Activated T-cell treated with anti-CD3 and anti-CD28 coated beads for 48 hours (primary cell): ENCODE measurements at places on chromosomes 11 and 22.

DNA sequence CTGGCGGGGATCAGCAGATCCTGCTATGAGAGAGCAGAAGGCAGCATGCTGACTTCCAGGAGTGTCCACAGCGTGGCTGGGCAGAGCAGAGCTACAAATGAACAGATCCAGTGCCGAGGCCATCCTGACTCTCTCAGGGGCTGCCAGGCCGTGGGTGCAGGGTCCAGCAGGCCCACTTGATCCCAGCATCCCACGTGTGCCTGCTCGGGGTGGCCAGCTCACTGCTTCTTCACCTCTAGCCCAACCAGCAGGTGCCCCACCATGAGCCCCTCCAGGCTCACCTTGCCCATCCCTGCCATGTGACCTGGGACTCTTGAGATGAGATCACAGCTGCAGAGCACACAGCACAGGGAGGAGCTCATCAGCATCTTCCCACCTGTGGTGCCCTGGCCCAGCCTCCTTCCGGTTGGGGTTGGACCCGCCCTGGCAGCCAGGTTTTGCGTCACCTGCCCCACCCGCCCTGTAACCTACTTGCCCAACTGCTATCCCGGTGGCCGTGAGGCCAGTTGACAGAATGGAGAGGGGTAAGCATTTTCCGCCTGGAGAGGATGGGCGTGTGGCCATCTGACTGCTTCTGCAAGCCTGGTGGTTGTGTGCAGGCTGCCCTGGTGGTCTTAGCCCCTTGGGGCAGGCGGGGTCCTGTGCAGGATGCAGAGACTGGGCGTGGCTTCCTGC, 11.0 kb downstream of the TANGO2 start:
- no peak for DNase-seq

DNA sequence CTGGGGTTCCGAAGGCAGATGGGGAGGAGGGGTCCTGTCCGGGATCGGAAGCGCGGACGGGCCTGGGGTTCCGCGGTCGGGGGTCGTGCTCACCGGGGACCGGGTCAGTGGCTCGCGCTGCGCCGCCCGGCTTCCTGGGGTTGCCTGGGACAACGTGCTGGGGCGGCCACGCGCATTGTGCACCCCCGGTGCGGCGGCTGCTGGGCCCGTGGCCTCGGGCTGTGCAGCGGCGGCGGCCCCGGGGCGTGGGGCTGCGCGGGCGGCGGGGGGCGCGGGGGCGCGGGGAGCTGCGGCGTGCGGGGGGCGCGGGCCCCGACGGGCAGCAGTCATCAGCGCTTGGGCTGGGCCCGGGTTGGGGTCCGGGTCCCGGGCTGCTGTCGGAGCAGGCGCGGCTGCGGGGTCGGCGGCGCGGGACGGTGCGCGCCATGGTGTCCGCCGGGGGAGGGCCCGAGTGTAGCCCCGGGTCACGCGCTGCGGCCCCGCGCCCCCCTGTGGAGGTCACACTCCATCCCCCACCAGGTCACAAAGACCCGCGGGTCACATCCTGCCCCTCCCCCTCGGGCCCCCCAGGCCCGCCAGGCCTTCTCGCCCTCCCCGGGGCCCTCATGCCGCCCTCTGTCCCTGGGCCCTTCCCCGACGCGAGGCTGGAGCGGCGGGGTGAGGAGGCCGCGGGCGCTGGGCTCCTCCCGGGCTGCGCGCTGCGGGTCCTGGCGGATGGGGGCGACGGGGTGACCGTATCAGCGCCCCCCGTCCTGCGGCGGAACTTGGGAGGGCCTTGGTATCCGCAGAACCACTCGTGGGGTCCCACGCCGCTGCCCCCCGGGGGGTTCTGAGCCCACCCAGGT, at the start of gene TTLL8:
Gene TTLL8 (minus strand): TSS at position 238 of the 845 bp plus-strand sequence.
- no peak for DNase-seq

- DNase-seq, result no peak
Measured at GRCh38 chr11:66974724-66975404, at the start of gene C11orf86. TSS of gene C11orf86 (plus strand) at chr11:66975304. CDS start at chr11:66975363, 59 bp downstream.

- no peak for DNase-seq
Measured at GRCh38 chr11:130778026-130778425, 138.3 kb downstream of the SNX19 start.

DNA sequence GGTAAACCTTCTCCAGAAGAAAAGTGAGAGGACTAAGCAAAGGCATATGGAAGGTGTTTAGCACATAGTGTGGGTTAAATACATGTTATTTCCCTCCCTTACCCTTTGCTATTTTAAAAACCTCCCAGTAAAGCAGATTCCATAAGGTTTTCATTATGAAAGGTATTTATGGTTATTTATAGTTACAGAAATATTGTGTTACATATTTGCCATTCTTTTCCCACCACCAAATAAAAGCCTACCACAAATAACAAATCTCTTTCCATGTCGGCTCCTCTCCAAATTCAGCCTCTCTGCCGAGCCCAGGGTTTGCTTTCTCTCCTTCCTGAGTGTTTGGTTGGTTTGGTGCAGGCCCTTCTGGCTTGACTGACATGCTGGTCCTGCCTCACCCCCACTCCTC, 64.4 kb downstream of the INSC start:
- DNase-seq, result no peak

GRCh38 chr11:63937713-63938478, 906 bp upstream of the NAA40 start:
- DNase-seq, result no peak
